WTC11 (cell line): ENCODE measurements at places on chromosomes 7 and 10. TPM values are rescaled to one million over a fixed set of nuclear protein-coding genes. Genes with fewer than 3 reads are reported as not detected.

NPM3 gene
- 223 to 260 TPM (median 229 TPM) in 3 replicates for total RNA-seq

CLDN3 gene
- total RNA-seq: 20.7 to 35.1 TPM (median 34.8 TPM) in 3 replicates

PSMA2 gene
- total RNA-seq: 203 to 228 TPM (median 219 TPM) in 3 replicates

PLEKHS1 gene
- not detected in 3 replicates for total RNA-seq

FEZF1 gene
- total RNA-seq: 11.1 to 20.0 TPM (median 11.6 TPM) in 3 replicates

SLC18A3 gene
- 0.07 to 0.13 TPM (median 0.09 TPM) in 3 replicates for total RNA-seq

PKD2L1 gene
- 0.09 TPM in 1 of 3 replicates, not detected in the others for total RNA-seq

LIPN gene
- not detected in 3 replicates for total RNA-seq

PDAP1 gene
- total RNA-seq: 157 to 177 TPM (median 160 TPM) in 3 replicates

DNA sequence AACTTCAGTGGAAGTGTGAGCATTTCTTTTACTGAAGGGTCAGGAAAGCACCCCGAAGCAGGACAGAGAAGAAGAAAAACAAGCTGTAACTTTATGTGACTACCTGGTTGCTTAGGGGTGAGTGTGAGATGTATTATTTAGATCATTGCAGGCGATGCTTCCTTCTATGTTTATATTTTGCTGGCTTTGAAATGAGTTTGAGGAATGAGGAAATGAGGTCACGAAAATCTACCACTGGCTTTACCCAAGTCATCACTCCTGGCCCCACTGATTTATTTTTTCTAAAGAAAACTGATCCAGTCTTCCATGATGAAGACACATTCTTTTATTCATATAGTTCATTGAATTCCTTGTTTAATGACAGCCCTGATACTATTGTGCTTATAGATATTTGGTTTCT is 716.6 kb upstream of the FZD8 start:
- no peak overlapping the region for H3K27ac ChIP-seq
- no peak for DNase-seq
- H3K4me1 ChIP-seq: no peaks in the 10 kb centered on the region
- H3K27me3 ChIP-seq: no peaks in the 10 kb centered on the region
- H3K36me3 ChIP-seq: no peaks in the 10 kb centered on the region

- no peak overlapping the region for H3K4me3 ChIP-seq
- 0 out of 2 replicates have a peak overlapping the region, but pooled peaks have one; percentile 25 for H3K27ac ChIP-seq
- peaks cover 9% of the 10 kb centered on the region for H3K4me1 ChIP-seq
- no peaks in the 10 kb centered on the region for H3K27me3 ChIP-seq
- no peak for DNase-seq
- peaks cover 33% of the 10 kb centered on the region for H3K36me3 ChIP-seq
These were observed 21.8 kb downstream of the GLCCI1 start for GRCh38 chr7:7990441-7990761.

DNA sequence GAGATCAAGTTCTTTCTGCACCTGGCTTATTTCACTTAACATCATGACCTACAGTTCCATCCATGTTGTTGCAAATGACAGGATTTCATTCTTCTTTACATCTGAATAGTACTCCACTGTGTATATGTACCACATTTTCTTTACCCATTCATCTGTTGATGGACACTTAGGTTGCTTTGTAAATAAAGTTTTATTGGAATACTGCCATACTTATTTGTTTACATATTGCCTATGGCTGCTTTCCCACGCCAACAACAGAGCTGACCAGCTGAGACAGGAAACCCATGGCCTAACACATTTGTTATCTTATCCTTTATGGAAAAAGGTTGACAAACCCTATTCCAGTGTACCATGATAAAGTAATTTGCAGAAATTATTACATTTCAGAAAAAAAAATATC is 153.7 kb downstream of the GLI3 start:
- no peak overlapping the region for H3K27ac ChIP-seq
- peaks cover 37% of the 10 kb centered on the region for H3K4me1 ChIP-seq
- no peak overlapping the region for H3K4me3 ChIP-seq
- H3K27me3 ChIP-seq: peaks cover 23% of the 10 kb centered on the region
- no peak for DNase-seq

- peaks cover 57% of the 10 kb centered on the region for H3K36me3 ChIP-seq
- no peaks in the 10 kb centered on the region for H3K4me1 ChIP-seq
- no peak overlapping the region for H3K27ac ChIP-seq
- DNase-seq: no peak
- H3K4me3 ChIP-seq: no peak overlapping the region
- peaks cover 5% of the 10 kb centered on the region; the same call in 1 of the 2 replicates for H3K27me3 ChIP-seq
These were observed 146.2 kb downstream of the PAXIP1 start for GRCh38 chr7:154856733-154857132.

- DNase-seq: peak; percentile 83
- H3K27me3 ChIP-seq: no peaks in the 10 kb centered on the region
- peak overlapping the region; percentile 46 for H3K4me3 ChIP-seq
These were observed 57.6 kb upstream of the TARP start for GRCh38 chr7:38330861-38331621.

DNA sequence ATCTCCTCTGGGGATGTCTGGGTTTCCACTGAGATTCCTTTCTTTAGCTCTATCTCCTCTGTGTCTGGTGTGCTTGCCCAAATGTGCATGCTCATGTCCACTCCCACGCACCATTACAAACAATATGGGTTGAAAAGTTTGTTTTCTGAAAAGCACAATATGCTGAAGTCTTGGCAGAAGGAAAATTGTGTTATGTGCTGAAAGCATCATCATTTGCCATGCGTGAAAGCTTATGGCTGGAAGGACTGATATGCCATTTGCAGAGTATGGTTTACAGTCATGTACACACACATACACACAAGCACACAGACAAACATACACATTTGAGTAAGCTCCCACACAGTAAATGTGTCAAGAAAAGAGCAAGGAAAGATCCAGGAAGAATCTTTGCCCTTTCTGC is 231.6 kb downstream of the SORCS3 start:
- H3K4me1 ChIP-seq: peaks cover 23% of the 10 kb centered on the region
- no peaks in the 10 kb centered on the region for H3K27me3 ChIP-seq
- no peak for DNase-seq
- H3K27ac ChIP-seq: no peak overlapping the region

GRCh38 chr7:12370249-12370648 is 33.4 kb downstream of the VWDE start:
- H3K4me3 ChIP-seq: no peak overlapping the region
- no peaks in the 10 kb centered on the region for H3K27me3 ChIP-seq
- peaks cover 30% of the 10 kb centered on the region for H3K36me3 ChIP-seq
- no peak overlapping the region for H3K27ac ChIP-seq
- no peaks in the 10 kb centered on the region for H3K4me1 ChIP-seq

DNA sequence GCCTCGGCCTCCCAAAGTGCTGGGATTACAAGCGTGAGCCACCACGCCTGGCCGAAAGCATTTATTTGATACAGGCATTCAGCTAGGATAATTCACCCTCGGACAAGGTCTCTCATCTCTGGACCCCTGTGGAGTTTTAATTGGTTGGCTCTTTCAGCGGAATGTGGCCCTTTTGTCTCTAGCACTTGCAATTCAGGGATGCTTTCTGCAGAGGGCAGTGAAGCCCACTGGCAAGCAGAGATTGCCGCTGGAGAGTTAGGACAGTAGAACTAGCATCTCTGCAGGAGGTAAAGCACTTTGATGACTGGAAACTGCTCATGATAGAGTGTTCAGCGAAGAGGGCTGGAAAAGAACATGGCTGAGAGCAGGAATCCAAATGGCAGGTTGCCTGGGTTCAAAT is 62.0 kb downstream of the SUFU start:
- no peak overlapping the region for H3K27ac ChIP-seq
- no peak overlapping the region for H3K4me3 ChIP-seq
- DNase-seq: peak; percentile 79
- peaks cover 4% of the 10 kb centered on the region for H3K4me1 ChIP-seq
- peaks cover 94% of the 10 kb centered on the region for H3K27me3 ChIP-seq

DNA sequence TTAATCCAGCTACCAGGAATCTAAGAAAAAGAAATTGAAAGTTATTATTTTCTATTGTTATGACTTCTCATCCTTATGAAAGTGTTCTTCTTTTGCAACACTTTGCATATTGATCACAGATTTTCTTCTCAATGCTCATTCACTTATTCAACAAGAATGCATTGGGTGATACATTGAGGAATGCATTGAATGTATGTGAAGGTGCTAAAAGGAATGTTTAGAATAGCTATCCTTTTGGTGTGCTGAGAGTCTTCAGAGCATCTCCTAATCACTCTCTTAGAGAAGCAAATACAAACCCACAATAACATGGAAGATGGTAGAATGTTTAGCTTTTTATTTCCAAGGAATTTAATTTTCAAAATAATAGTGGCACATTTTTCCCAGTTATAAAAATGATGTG is 122.1 kb upstream of the KMT2E start:
- no peaks in the 10 kb centered on the region for H3K36me3 ChIP-seq
- peaks cover 7% of the 10 kb centered on the region for H3K4me1 ChIP-seq
- H3K4me3 ChIP-seq: no peak overlapping the region
- no peak overlapping the region for H3K27ac ChIP-seq
- peaks cover 4% of the 10 kb centered on the region; the same call in 1 of the 2 replicates for H3K27me3 ChIP-seq

DNA sequence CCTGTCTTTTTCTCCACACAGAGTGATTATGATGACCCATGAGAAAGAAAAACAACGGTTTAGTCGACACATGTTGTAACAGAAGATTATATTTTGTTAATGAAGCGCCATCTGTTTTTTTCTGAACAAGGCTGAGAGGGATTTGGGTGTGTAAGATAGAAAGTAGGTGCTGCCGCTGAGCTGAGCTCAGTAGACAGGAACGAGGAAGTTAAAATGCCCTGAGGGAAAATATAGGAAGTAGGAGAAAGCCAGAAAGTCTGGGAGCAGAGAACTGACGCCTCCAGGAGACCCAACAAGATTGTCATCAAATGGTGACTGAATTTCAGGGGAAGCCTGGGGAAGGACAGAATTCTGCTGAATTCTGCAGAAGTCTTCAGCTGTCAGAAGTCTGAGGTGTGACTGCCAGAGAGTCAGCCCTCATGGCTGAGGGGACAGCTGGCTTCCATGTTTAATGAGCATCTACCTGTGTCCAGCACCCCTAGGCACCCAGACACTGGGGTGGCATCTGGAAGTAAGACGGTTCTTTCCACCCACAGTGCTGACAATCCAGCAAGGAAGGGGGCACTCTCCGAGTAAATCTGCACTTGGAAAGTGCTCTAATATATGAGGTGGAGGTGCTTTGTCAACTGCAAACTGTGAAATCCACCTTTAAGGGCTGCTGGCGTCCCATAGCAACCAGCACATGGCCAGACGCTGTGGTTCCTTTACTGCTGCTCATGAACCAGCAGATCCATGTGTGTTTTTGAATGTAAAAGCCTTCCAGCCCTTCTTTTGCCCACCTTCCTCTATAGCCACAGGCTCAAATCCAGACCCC is 12.5 kb upstream of the TSPAN15 start:
- H3K4me3 ChIP-seq: no peak overlapping the region
- no peak overlapping the region for H3K27ac ChIP-seq
- no peak for DNase-seq

GRCh38 chr7:72751978-72752377 is 76.0 kb downstream of the TYW1B start:
- H3K36me3 ChIP-seq: peaks cover 10% of the 10 kb centered on the region
- H3K27ac ChIP-seq: no peak overlapping the region
- no peaks in the 10 kb centered on the region for H3K27me3 ChIP-seq
- DNase-seq: peak; percentile 67
- H3K4me3 ChIP-seq: no peak overlapping the region

- no peaks in the 10 kb centered on the region for H3K27me3 ChIP-seq
- H3K4me3 ChIP-seq: no peak overlapping the region
- H3K27ac ChIP-seq: peak overlapping the region; percentile 78; the same call in 1 of the 2 replicates
- H3K36me3 ChIP-seq: no peaks in the 10 kb centered on the region
- peaks cover 15% of the 10 kb centered on the region; the same call in 1 of the 2 replicates for H3K4me1 ChIP-seq
These were observed 106.2 kb upstream of the RET start for GRCh38 chr10:42970451-42971250.

GRCh38 chr7:136655414-136655813 is 213.0 kb upstream of the CHRM2 start:
- no peaks in the 10 kb centered on the region for H3K4me1 ChIP-seq
- no peak overlapping the region for H3K27ac ChIP-seq
- no peak overlapping the region for H3K4me3 ChIP-seq
- no peaks in the 10 kb centered on the region for H3K36me3 ChIP-seq

DNA sequence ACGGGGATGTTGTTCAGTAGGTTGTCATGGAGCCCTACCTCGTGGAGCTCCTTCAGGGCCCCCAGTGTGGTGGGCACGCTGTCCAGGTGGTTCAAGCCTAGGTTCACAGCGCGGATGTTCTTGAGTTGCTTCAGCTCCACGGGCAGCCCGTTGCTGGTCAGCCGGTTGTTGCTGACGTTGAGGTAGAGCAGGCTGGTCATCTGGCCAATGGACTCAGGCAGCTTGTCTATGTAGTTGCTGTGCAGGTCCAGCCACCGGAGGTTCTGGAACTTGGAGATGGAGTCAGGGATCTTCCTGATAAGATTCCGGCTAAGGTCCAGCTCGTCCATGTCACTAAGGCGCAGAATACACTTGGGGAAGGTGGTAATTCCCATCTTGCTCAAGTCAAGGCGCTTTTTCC is 26.0 kb downstream of the LRRC18 start:
- H3K27me3 ChIP-seq: no peaks in the 10 kb centered on the region; the same call in 1 of the 2 replicates
- H3K4me3 ChIP-seq: no peak overlapping the region
- no peaks in the 10 kb centered on the region for H3K4me1 ChIP-seq

- peaks cover 39% of the 10 kb centered on the region for H3K4me1 ChIP-seq
- peaks cover 28% of the 10 kb centered on the region for H3K36me3 ChIP-seq
- peak overlapping the region; percentile 89 for H3K27ac ChIP-seq
These were observed 80.0 kb downstream of the EPC1 start for GRCh38 chr10:32266979-32267378.

GRCh38 chr10:70378122-70378521 is 4.3 kb downstream of the LRRC20 start:
- peaks cover 14% of the 10 kb centered on the region for H3K27me3 ChIP-seq
- peaks cover 26% of the 10 kb centered on the region for H3K36me3 ChIP-seq
- H3K27ac ChIP-seq: no peak overlapping the region
- no peak for DNase-seq
- peaks cover 42% of the 10 kb centered on the region for H3K4me1 ChIP-seq

DNA sequence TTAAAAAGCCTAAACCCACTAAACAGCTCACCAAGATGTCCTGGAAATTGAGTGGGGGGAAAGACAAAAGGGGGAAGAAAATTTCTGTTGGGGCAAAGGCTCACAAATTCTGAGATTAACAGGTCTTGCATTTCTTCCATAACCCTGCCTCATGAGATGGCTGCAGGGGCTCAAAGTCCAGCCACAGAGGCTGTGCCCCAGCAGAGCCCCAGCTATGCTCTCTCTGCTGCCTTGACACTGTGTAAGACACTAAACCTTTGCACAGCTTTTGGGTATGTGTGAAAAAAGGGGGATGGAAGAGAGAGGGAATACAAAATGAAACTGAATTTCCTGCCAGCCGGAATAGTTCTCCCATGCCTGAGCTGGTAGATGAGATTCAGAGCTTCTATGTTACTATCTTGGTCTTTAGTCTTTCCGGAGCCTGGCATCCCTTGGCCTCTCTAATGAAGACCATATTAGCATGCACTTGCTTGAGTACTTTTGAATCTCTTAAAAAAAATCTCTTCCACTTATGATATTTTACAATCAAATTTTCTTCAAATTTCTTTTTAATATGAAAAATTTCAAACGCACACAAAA is 240.0 kb upstream of the IMMP2L start:
- H3K36me3 ChIP-seq: peaks cover 52% of the 10 kb centered on the region
- no peak for DNase-seq
- H3K4me1 ChIP-seq: no peaks in the 10 kb centered on the region
- H3K4me3 ChIP-seq: no peak overlapping the region
- no peak overlapping the region for H3K27ac ChIP-seq
